ENCODE measurements at places on chromosomes 4 and X.

DNA sequence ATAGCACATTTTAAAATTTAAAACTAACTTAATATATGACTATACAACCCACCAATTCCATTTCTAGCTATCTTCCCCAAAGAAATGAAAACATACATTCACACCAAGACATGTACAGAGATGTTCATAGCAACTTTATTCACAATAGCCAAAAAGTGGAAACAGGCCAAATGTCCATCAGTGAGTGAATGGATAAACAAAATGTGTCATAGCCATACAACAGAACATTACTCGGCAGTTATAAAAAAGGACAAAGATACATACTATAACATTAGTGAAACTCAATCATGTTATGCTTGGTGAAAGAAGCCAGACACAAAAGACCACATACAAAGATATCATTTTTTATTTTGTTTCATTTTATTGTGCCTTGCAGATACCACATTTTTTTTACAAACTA, 396.8 kb downstream of the PACRGL start:
- no peak for DNase-seq

DNA sequence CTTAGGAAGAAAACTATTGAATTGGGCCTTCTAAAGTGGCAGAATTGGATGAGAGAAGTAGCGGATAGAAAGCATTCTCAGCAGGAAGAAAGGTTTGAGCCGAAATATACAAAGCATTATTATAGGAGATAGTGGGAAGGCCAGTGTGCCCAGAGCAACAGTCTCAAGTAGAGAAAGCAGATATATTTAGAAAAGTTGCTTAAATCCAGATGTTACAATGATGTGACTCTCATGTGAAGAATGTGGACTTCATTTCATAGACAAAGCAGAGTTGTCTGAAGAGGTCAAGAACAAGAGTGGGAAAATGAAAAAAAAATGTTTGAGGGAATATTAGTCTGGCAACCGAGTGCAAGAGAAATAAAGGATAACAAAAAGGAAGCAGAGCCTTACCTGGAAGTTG, 66.9 kb downstream of the SYNPO2 start:
- DNase-seq, result no peak

DNA sequence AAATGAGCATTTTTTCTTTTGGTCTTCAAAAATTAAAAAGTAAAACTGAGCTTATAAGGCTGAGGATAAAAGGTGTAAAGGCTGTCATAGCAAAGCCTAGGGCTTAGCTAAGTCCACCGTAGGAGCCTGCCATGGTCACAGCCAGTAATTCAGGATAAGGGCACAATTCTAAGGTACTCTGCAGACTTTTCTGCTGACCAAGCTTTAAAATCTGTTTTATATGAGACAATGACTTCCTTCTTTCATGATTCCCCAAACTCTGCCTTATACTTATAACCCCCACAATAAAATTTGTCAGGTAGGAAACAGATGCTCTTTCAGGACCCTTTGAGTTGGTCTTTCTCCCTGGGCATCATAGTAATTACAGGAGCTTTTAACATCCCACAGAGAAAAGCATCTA, 138.5 kb downstream of the COL4A6 start:
- no peak for DNase-seq

DNA sequence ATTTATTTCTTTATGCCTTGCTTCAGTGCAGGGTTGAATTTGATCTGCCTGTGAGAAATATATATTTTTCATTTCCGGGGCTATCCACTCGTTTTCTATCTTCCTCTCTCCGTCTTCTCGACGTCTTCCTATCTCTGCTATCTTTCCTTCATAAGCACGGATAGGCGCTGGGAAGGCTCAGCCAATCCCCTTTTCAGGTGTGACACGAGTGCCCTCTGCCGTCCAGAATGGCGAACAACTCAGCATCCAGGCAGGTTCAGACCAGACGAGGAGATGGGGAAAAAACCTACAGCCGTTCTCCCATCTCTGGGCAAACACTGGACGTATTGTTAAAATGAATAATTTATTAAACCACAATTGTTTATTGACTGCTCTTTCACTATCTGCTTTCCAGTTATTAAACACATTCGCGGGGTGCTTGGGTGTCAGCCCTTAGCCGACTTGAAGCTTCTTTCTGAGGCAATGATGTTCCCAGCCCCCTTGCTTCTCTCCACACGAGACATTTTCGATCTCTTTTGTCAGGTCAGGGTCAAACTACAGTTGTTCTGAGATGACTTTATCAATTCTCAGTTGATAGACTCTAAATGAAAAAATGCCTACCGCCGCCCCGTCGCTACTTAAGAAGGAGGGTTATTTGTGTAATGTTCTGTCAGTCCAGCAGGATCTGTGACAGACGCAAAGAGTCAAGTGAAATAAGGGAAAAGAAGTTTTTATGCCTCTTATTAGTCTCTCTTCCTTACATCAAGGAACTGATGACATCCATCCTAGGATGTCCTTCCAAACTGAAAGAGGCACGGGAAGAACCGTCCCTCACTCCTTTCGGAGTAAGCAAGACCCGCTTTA, 96.3 kb upstream of the NOCT start:
- DNase-seq, result peak; percentile 68

DNA sequence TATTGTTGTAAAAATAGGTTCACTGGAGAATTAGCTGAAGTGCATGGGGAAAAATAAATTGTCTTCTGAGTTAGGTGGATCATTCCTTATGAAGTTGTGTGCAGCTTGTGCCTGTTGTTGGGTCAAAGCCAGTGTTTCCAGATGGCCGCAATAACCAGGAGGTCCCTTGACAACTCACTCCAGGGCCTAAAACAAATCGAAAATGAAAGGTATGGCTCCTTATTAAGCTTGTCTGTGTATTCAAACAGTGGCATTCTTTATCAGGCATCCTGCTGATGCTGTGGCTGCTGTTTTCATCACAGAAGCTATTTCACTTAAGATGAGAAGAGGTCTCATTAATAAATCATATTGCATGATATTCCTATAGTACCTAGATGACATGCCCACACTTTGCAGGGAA, 80.2 kb downstream of the GRIA2 start:
- no peak for DNase-seq

DNA sequence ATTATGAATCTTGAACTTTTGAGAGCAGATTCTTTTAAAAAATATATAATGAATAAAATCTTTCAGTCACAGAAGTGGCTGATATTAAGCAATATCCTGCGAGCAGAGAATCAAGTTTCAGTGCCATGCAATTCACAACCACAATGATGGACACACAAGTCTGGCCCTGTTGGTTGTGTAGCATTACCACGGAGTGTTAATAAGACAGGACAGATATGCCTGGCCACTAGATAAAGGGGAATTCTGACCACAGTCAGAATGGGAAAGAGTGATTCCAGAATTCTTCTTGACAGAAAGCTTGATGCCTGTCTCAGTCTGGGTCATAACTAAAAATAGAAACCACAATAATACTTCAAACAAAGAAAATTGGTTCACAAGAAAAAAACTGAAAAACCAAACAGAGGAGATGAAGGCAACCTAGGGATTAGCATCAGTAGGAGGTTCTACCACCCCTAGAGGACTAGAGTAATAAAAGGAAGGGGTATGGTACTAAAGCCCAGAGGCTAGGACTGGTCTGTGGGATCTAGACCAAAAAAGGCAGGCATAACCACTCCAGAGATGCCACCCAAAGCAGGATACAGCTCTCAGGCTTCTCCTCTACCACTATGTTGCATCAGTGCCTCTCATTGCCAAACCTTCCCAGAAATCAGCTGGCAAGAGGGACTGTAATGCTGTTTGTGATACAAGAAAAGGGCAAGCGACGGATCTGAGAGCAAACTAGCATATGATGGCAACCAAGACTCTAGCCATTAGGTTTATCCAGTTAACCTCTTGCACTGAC, 59.0 kb downstream of the RNF150 start:
- no peak for DNase-seq
